ENCODE measurements at places on chromosomes 16 and 17.

DNA sequence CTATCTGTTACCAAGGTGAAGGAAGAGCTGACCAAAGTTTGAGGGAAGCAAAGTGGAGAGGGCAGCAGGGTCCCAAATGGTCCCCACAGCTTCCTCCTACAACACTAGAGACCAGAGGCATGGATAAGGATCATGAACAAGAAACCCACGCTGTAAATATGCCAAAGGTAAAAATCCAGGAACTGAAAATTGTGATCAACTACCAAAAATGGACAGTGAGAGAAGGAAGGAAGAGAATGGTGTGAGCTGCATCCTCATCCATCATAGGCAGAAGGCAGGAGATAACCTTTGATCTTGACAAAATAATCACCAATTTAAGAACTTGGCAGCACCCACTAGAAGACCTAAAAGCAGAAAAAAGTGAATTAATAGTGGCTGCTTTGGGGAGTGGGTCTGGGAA lies 66.2 kb downstream of the CYTH1 start:
- no peak for DNase-seq

- DNase-seq = peak; percentile 98
These were observed at the start of gene TUBG2 for GRCh38 chr17:42659079-42659931. TUBG2 (plus strand) TSS chr17:42659284; CDS start chr17:42659504, 220 bp downstream.

GRCh38 chr16:3134338-3135125 lies at the start of gene ZNF213:
ZNF213 (plus strand) TSS chr16:3135029; CDS start chr16:3137281, 2,252 bp downstream.
- peak; percentile 95 for DNase-seq

DNA sequence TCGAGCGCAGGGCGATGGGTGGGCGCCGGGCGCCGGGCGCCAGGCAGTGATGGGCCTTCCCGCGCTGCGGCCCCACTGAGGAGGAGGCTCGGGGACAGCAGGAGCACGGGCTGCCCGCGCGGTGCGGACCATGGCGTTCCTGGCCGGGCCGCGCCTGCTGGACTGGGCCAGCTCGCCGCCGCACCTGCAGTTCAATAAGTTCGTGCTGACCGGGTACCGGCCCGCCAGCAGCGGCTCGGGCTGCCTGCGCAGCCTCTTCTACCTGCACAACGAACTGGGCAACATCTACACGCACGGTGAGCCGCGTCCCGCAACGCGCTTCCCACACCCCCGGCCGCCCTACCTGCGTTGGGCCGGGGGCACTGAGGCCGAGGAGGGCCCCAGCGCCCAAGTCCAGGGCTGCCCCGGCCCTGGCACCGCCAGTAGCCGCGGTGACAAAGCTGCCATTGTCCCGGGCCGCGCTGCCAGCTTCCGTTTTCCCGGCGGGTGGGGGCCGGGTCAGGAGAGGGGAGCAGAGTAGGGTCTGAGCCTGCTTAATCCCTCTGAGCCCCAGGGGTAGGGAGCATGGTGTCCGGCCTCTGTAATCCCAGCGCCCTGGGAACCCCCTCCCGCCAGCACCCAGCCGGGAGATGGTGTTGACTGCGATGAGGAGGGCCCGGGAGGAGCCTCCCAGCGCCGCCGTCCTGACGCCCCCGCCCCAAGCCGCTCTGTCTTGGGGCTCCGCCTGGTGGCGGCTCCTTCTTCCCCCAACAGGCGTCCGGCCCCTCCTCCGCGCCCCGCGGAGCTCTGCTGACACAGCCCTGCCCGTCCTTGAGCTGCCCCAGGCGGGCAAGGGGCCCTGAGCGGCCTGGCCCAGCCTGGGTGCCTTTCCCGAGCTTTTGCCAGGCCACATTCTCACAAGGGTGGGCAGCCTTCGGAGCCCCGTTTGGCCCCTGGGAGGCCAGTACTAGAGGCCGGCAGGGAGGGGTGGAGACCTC lies 685 bp downstream of the PAQR4 start:
- DNase-seq = peak; percentile 78

DNA sequence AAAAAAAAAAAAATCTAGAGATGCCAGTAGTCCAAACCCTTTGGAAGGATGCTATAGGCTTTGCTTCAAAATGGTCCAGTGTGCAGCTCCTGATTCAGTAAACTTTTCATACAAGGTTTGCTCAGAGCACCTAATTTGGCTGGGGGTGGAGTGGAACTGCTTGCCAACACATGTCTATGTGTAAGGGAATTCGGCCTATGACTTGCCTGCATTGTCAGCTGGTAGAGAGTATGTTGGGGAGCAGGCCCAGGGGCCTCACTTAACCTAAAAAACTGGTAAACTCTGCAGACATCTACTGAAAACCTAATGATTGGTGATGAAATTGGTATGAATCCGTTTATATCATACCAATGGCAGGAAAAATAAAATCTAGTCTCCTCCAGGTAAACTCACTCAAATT lies 1.5 kb upstream of the MFSD6L start:
- DNase-seq = no peak

DNA sequence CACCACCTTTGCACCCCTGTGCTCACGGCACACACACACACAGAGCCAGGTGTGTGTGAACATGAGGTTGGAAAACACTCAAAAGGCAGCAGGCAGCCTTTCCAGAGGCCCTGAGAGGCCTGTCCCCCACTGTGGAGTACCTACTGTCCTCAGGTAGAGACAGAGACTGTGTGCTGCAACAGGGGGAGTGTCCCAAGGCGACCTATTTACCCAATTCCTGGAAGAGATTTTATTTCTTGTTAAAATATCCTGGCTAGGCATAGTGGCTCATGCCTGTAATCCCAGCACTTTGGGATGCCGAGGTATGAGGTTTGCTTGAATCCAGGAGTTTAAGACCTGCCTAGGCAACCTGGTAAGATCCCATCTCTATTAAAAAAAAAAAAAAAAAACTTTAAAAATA lies 108.5 kb downstream of the COPRS start:
- DNase-seq = no peak

- DNase-seq = peak; percentile 69
These were observed 15.4 kb downstream of the ZFPM1 start for GRCh38 chr16:88468275-88469129.

- no peak for DNase-seq
These were observed 49.9 kb upstream of the MAP3K14 start for GRCh38 chr17:45366691-45367090.

DNA sequence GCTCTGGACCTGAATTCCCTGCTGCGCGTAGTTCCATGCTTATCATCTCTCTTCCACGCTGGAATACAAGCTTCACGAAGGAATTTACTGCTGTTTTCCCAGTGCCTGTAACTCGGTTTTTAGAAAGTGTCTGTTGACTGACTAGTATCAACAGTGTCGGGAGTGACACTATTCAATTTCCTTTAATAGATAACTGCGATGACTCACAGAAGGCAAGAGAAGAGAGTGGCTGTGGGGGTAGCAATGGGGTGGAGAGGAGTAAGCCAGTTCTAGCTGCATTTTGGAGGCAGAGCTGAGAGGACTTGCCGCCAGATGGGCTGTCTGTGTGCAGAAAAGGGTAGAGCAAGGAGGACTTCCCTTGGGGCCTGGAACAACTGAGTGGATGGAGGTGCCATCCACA lies 25.2 kb downstream of the B4GALNT2 start:
- no peak for DNase-seq

DNA sequence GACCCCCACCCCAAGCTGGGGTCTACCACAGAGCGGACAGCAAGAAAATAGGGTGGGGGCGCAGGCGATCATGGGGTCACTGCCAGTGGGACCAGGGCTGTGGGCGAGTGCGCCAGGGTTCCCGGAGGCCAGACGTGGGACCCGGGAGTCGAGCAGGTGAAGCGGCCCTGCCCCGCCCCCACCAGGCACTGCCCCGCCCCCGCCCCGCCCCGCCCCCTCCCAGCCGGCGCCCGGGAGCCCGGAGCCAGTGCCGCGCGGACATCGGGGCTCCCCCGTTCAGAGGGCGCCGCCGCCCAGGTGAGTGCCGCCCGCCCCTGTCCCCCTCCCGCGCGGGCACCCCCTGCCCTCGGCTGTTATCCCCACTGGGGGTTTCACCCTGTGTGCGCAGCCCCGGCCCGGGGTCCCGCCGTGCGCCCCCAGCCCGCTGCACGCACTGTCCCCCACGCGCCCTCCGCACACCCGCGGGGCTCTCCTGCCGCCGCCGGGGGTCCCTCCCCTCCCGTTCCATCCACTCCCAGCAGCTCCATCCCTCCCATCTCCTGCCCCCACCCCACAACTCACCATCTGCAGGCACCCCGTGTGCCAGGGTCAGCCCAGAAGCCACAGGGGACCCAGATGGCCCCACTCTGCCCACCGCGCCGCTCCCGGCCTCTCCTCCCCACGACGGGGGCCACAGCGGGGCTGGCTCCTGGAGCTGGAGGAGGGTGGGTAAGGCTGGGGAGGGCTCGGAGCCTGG lies at the start of gene SSTR5:
SSTR5 (plus strand) TSS at position 222 of the 736 bp plus-strand sequence. CDS start 6,122 bp downstream, outside the sequence.
- DNase-seq = no peak

DNA sequence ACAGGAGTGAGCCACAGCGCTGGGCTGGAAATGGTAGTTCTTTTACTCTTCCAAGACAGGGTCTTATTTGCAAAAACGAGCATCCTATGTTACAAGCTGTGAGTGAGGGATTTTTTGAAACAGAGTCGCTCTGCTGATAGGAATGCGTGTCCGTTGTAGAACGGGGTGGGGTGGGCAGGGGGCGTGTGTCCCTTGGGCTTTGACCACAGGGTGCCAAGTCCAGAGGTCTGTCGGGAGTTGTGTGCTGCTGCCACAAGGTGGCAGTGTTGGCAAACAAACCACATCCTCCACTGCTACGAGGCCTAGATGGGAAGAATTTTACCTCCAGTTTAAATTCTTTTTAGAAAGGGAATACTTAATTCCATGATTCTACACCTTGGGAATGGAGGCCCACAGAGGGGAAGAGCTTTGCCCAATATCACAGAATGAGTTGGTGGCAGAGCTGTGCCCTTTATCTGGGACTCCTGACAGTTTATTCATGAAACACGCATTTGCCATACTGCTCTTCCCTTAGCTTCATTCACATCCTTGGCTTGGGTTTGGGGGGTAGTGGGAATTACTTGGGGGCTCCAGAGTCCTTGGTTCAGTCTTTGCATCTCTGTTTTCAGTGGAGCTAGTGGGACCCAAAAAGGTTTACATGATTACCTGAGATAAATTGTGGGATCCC lies 30.6 kb upstream of the ETV4 start:
- DNase-seq = peak; percentile 81

GRCh38 chr16:5252791-5253190 lies 155.2 kb upstream of the EEF2KMT start:
- no peak for DNase-seq

GRCh38 chr16:50152807-50153595 lies at the start of gene TENT4B:
TENT4B (plus strand) TSS chr16:50153306; CDS start chr16:50153622, 316 bp downstream.
- peak; percentile 99 for DNase-seq

GRCh38 chr16:9481747-9482730 lies 390.6 kb downstream of the HAPSTR1 start:
- DNase-seq = no peak
